Endothelial cell of umbilical vein (primary cell): ENCODE measurements at places on chromosomes 6 and 20. TPM values are rescaled to one million over a fixed set of nuclear protein-coding genes. Genes with fewer than 3 reads are reported as not detected.

The SLC39A7 gene
- 129 and 138 TPM in 2 replicates for total RNA-seq

DNA sequence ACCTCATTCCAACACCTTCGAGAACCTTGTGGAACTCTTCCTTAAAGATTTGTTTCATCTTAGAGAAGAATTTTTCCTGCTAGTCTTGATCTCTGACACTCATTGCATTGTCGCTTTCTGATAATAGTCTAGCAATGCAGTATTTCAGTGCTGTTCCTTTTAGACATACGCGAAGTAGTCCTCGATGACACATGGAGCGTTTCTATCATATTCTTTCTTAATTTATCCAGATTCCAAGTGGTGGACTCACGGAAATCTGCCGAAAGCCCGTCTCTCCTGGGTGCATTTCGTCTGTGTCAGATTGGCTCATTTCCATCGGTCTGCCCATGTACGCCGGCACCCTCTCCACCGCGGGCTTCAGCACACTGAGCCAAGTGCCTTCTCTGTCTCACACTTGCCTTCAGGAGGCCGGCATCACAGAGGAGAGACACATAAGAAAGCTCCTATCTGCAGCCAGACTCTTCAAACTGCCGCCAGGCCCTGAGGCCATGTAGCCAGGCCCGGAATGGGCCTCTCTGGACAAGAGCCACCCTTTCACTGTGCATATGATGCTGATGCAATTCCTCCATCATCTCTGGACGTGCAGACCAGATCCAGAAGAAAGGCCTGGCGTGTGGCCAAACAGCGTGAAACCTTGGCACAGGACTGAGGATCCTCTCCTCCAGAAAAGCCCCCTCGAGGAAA, 198.6 kb upstream of the UST start:
- no peaks in the 10 kb centered on the region for H3K4me1 ChIP-seq
- H3K27me3 ChIP-seq, result no peaks in the 10 kb centered on the region
- no peak for DNase-seq
- H3K27ac ChIP-seq, result no peak overlapping the region

DNA sequence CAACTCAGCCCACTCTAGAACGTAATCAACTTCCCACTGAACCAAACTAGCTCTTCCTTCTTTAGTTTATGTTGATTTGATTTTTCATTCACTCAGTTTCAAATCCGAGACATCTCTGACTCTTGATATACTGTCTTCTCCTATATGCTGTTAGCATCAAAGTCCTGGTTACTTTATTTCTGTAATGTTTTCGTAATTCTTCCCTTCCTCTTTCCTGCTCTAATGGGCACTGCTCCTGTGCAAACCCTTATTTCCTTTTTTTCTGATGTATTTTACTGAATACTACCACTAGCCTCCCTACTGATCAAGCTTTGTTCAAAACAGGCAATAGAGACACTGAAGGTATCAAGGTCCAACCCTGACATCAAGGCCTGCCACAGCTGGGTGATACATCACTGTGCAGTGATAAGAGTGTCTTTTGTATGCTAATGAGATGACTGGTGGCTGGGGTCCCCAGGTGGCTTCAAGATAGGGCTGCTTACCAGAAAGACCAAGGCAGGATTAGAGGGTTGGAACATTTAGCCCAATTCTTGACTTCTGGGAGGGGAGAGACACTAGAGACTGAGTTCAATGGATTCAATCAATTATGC, 95.2 kb downstream of the KIF13A start:
- no peak overlapping the region for H3K27ac ChIP-seq
- H3K27me3 ChIP-seq, result no peaks in the 10 kb centered on the region
- DNase-seq, result no peak

The ATP9A gene
- total RNA-seq, result 35.2 and 41.5 TPM in 2 replicates

GRCh38 chr6:38184585-38185080, 365.1 kb downstream of the ZFAND3 start:
- no peak for DNase-seq
- no peaks in the 10 kb centered on the region for H3K4me1 ChIP-seq
- H3K4me3 ChIP-seq, result no peak overlapping the region
- H3K36me3 ChIP-seq, result no peaks in the 10 kb centered on the region

DNA sequence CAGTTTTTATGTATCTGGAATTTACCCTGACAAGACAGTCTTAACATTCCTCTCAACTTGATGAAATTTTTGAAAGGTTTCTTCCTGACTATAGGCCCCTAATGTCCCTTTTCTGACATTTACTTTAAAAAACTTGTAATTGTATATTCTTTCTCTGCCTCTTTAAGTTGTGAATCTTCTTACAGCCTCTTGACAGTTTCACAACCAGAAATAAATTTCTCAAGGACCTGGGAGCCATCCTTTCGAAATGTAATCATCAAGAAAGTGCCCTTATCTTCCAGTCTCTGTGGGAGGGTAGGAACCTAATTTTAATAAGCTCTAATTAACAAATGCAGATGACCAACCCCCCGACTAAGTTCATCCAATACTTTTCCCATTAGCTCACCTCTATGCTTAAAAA, 403.6 kb upstream of the GJE1 start:
- no peak for DNase-seq
- no peaks in the 10 kb centered on the region for H3K4me1 ChIP-seq
- no peaks in the 10 kb centered on the region for H3K36me3 ChIP-seq
- H3K27ac ChIP-seq, result no peak overlapping the region
- no peak overlapping the region for H3K4me3 ChIP-seq
- no peaks in the 10 kb centered on the region for H3K27me3 ChIP-seq

DNA sequence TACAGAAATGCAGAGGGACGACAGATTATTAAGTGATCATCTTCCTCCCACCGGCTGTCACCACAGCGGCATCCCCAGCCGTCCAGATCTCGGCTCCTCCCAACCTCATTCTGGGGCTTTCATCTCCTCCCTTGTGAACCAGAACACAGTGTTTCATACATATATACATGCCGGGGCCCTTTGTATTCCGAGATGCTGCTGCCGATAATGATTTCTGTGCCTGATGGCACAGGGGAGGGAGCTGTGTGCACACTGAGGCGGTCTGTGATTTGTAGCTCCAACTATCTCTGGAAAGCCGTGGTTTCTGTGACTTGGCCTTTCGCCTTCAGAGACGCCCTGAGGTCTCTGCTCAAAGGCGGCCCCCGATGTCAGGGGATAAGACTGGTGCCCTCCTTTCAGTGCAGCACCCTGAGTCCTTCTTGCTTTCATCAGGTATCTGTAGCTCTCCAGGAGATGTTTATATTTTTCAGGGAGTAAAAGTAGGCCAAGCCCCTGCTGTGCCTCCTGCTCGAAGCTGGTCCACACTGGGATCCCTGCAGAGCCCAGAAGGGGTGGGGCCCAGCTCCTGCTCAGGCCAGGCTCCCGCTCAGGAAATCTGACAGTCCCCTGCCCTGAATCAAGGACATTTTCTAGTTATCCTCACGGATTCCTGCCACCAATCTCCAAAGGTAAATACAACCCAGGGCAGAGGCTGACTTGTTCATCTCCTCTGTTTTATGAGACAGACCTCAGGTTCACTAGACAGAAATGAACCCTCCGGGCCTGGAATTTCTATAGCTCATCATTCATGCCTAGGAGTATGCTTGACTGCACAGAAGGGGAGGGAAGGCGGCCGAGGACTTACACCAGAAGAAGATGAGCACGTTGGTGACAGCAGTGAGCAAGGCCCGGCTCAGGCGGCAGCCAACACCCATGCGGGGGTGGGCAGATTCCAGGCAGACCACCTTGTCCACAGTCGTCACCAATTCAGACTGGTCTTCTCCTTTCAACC, 11.2 kb downstream of the LEMD2 start:
- H3K36me3 ChIP-seq, result peaks cover 59% of the 10 kb centered on the region
- no peak overlapping the region for H3K4me3 ChIP-seq
- no peak overlapping the region for H3K27ac ChIP-seq
- peaks cover 45% of the 10 kb centered on the region for H3K4me1 ChIP-seq
- DNase-seq, result no peak

GRCh38 chr20:1083431-1084080, 34.8 kb upstream of the PSMF1 start:
- no peak overlapping the region for H3K4me3 ChIP-seq
- no peaks in the 10 kb centered on the region for H3K4me1 ChIP-seq
- peaks cover 2% of the 10 kb centered on the region for H3K27me3 ChIP-seq
- DNase-seq, result no peak
- no peak overlapping the region for H3K27ac ChIP-seq

The ENPP3 gene
- total RNA-seq, result not detected in 2 replicates

GRCh38 chr6:145312481-145312880, 422.8 kb downstream of the EPM2A start:
- H3K27ac ChIP-seq, result no peak overlapping the region
- H3K4me3 ChIP-seq, result no peak overlapping the region
- H3K27me3 ChIP-seq, result no peaks in the 10 kb centered on the region
- DNase-seq, result no peak

GRCh38 chr20:6029538-6029937, 24.3 kb downstream of the LRRN4 start:
- H3K4me1 ChIP-seq, result peaks cover 11% of the 10 kb centered on the region
- DNase-seq, result no peak

- no peak overlapping the region for H3K4me3 ChIP-seq
- no peaks in the 10 kb centered on the region for H3K36me3 ChIP-seq
- no peak overlapping the region for H3K27ac ChIP-seq
- H3K4me1 ChIP-seq, result no peaks in the 10 kb centered on the region
- H3K27me3 ChIP-seq, result no peaks in the 10 kb centered on the region
- no peak for DNase-seq
These were observed 74.7 kb downstream of the FAM217A start for GRCh38 chr6:4004249-4004648.

DNA sequence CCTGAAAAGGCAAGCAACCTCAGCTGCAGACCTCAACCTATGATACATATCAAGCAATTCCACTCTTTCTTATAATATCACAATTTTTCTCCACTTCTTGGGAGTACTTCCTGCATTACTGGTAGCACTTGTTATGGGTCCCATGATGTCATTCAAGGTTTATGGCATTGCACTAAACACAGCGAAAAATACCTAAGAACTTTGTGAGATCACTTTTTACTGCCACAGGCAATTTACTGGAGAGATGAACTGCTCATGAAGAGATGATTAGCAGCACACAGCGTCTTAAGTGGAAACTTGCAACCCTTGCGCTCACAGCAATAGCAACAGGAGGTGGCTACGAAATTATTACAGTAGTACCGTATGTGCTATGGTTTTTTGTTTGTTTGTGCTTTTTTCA, 19.3 kb upstream of the RIMS4 start:
- no peak overlapping the region for H3K27ac ChIP-seq
- no peak for DNase-seq
- H3K4me1 ChIP-seq, result no peaks in the 10 kb centered on the region
- H3K36me3 ChIP-seq, result no peaks in the 10 kb centered on the region

DNA sequence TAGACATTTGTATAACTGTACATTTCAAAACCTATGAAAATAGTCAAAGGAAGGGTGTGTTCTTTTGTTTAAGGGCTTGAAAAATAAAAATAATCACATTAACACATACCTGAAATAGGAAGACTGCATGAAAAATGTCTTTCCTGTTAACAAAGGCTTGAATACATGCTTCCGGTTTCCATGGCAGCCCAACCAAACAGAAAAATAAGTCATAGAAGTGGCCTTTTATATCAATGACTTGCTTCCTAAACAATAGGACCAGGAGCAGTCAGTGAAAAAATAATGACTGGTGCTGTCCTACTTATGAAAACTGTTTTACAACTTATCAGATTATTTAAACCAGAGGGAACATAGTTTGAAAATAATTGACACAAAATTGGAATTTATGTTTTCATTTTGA, 412.6 kb upstream of the PLCB4 start:
- peak overlapping the region; percentile 65 for H3K27ac ChIP-seq
- H3K4me1 ChIP-seq, result peaks cover 32% of the 10 kb centered on the region
- no peak overlapping the region for H3K4me3 ChIP-seq
- peak; percentile 95 for DNase-seq
- no peaks in the 10 kb centered on the region for H3K27me3 ChIP-seq
- no peaks in the 10 kb centered on the region for H3K36me3 ChIP-seq

The SNAI1 gene
- total RNA-seq, result 13.4 and 14.5 TPM in 2 replicates

- H3K27me3 ChIP-seq, result no peaks in the 10 kb centered on the region
- no peak for DNase-seq
- H3K27ac ChIP-seq, result no peak overlapping the region
- no peak overlapping the region for H3K4me3 ChIP-seq
- H3K36me3 ChIP-seq, result no peaks in the 10 kb centered on the region
These were observed 403.0 kb downstream of the CD83 start for GRCh38 chr6:14520536-14520935.

The PGC gene
- total RNA-seq, result not detected in 2 replicates

- peak overlapping the region; percentile 98 for H3K27ac ChIP-seq
- no peaks in the 10 kb centered on the region for H3K36me3 ChIP-seq
- peak overlapping the region; percentile 10 for H3K4me3 ChIP-seq
- H3K4me1 ChIP-seq, result peaks cover 72% of the 10 kb centered on the region
- DNase-seq, result peak; percentile 99
These were observed 64.1 kb downstream of the FAM50B start for GRCh38 chr6:3913077-3913957.

DNA sequence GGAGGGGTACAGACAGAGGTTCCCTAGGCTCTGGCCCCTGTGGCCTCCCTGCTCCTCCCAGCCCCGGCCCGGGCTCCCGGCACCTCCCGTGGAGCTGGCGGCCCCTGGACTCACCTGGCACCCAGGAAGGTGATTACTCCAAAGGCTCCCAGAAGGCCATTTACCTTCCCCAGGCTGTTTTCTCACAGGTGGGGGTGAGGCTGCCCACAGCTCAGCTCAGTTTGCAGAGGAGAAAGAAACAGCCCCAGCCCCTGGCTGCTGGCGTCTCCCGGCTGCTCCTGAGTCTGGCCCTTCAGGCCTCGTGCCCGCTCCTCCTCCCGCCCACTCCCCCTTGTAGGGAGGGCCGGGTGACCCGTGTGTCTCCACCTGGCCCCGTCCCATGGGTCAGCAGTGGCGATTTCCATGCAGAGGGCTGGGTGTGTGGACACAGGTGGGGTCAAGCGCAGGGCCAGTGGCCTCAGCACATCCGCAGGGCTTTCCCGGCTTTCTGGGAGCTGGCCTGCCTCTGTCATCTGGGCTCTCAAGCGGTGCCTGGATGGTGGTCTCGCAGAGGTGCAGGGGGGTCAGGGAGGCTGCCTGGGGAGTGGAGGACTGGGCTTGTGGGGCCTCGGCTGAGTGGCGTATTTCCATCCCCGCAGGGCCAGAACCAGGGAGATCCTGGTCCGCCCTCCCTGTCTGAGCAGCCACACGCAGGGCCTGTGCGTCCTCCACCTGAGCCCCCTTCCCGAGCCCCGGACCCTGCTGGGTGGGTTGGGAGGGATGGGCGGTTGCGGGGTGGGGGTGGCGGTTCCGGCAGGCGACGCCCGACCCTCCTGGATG, 20.2 kb upstream of the GATA5 start:
- no peak overlapping the region for H3K27ac ChIP-seq
- no peaks in the 10 kb centered on the region for H3K27me3 ChIP-seq
- no peaks in the 10 kb centered on the region for H3K36me3 ChIP-seq
- no peak overlapping the region for H3K4me3 ChIP-seq
- H3K4me1 ChIP-seq, result no peaks in the 10 kb centered on the region
- DNase-seq, result no peak
